Activated CD4-positive, alpha-beta memory T cell treated with anti-CD3 and anti-CD28 coated beads for 36 hours (primary cell): ENCODE measurements at places on chromosomes 6 and 20.

DNA sequence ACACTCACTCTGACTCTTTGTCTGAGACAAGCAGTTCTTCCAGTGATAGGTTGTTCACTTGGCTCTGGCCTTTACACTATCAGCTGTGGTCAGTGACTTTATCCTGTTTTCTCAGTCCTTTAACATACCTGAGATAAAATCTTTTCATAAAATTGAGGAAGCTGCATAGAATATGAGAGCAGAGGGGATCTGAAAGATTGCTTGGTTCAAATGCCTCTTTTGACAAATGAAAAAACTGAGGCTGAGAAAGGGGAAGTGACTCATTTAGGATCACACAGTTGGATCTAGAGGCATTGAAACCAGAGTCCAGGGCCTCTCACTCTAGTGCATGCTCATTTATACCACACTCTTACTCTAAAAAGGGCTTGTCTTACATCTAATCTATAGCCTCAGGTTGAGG lies 277.0 kb upstream of the TBX18 start:
- DNase-seq = no peak

- no peak for DNase-seq
Observed at GRCh38 chr6:97885828-97886227, 602.8 kb upstream of the MMS22L start.

DNA sequence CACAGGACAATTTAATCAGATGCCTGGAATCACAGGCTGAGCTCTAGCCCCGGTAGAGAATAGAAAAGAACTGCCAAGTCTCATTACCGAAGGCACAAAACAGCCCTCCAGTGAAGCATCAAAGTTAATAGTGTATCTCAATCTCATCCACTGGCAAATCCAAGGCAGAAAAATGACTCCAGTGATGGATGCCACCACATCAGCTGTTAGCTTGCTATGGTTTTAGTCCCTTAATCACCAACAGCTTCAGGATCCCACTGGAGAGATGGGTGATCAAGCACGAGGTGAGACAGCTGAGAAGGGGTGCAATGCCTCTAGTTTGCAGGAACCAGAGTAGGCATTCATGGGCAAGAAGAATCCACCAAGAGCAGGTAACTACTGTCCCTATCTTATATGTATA lies 81.8 kb downstream of the STK35 start:
- DNase-seq = no peak

- no peak for DNase-seq
Observed at GRCh38 chr6:105645958-105646357, 243.1 kb upstream of the PREP start.

GRCh38 chr6:29989211-29989610 lies 46.9 kb downstream of the HLA-A start:
- no peak for DNase-seq

GRCh38 chr6:142162780-142163179 lies 15.7 kb downstream of the VTA1 start:
- DNase-seq = no peak

- no peak for DNase-seq
Observed at GRCh38 chr6:158476389-158476788, 83.5 kb upstream of the TMEM181 start.

- no peak for DNase-seq
Observed at GRCh38 chr6:150412221-150412620, 43.4 kb downstream of the IYD start.
